ENCODE measurements at places on chromosomes 7 and 10.

GRCh38 chr10:60130130-60130579 lies 223.8 kb upstream of the CCDC6 start:
- DNase-seq: no peak

DNA sequence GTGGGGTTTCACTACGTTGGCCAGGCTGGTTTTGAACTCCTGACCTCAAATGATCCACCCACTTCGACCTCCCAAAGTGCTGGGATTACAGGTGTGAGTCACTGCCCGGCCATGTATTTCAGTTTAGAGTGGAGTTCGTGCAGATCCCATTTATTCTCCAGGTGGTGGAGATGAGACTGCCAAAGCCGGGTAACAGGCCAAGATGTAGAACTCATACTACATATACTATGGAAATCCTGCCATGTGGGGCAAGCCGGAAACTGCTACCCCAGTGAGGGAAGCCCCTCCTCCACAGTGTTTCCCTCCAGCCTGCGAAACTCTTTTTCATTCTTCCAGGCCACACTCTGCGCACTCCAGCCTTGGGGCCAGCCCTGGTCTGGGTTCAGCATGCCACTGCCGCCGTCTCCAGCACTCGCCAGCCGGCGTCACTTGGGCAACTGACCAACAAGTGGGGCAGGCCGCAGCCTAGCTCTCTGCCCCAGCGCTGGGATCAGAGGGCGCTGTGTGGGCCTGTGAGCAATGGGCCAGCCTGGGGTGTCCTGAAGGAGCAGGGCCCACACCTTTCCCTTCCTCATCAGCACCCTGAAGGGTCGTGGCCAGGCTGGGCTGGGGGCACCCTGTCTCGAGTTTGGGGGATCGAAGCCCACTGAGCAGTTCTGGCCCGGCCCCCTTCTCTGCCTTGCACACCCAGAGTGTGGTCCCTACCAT lies 122.0 kb downstream of the TRRAP start:
- no peak for DNase-seq

- DNase-seq: no peak
Observed at GRCh38 chr7:84912993-84913635, 273.7 kb downstream of the SEMA3D start.

DNA sequence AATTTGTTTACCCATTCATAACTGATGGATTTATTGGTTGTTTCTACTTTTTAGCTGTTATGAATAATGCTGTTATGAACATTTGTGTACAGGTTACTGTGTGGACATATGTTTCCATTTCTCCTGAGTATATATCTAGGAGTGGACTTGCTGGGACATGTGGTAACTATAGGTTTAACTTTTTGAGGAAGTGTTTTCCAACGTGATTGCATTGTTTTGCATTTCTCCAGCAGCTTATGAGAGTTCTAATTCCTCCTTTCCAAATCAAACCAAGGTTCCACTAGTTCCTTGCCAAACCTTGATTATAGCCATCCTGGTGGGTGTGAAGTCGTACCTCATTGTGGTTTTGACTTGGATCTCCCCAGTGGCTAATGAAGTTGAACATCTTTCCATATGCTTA lies 2.6 kb upstream of the PRF1 start:
- DNase-seq: no peak

DNA sequence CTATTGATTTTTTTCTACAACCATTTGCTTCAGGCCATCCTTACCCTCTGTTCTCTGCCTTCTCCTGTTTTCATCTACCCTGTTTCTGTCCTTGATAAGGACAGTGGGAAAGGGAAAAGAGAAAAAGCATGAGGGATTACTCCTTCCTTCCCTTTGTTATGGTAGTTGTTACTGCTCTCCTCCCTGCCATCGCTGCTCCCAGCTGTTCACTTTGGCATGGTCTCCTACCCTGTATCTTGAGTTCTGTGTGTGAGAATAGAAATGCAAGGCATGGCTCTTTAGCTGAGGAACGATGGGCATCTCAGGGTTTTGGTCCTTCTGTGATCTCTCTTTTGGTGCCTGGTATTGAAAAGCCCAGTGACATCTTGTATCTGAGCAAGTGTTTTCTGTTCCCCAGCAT lies 6.4 kb downstream of the CCSER2 start:
- DNase-seq: no peak

- no peak for DNase-seq
Observed at GRCh38 chr7:1418505-1419309, 40.6 kb downstream of the MICALL2 start.

DNA sequence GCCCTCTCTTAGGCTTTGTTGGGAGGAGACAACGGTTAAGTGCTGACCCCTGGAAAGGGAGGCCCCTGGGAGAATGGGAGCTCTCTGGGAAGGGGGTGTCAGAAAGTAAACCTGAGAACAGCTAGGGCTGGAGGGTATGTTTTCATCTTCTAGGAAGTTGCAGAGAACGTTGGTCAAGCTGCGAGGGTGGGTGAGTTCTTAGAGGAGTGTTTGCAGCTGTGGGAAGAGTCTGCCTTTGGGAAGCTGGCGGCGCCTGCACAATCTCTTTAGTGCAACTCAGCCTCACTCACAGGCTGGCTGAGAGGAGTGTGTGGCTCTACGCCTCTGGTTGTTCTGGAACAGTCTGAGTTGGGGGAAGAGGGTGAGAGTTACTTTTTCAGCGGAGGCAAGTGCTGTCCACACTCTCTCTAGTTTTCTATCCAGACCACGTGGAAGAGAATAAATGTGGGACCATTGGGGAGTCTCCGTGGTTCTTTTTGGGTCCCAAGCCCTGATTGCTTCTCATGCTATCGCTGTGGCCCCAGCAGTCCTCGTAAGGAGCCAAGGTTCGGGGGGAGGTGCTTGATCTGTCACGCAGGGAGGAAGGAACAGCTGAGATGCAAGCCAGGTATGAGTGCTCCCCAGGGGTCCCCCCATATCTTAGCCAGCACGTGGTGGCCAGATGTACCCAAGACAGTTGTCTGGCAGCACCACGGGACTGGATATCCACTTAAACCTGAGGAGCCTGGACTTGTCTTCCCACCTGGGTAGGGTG lies 237.2 kb downstream of the BUB3 start:
- no peak for DNase-seq

GRCh38 chr7:29783671-29784070 lies 22.6 kb upstream of the WIPF3 start:
- no peak for DNase-seq

DNA sequence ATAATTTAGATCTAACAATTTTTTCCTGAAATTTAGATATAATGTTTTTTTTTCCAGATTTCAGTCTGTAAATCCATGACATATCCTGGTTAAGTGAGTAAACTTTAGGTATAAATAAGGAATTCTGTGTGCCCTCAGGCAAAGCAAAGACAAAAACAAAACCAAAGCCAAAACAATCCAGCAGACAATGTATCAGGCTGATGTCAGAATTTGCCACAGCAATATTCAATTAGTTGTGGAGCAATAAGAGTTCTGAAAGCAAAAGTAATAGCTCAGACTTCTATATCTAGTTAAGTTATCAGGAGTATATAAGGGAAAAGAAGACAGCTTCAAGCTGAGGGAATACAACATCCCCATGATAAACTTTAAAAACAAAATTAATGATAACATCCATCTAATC lies 82.0 kb downstream of the MKX start:
- DNase-seq: no peak

DNA sequence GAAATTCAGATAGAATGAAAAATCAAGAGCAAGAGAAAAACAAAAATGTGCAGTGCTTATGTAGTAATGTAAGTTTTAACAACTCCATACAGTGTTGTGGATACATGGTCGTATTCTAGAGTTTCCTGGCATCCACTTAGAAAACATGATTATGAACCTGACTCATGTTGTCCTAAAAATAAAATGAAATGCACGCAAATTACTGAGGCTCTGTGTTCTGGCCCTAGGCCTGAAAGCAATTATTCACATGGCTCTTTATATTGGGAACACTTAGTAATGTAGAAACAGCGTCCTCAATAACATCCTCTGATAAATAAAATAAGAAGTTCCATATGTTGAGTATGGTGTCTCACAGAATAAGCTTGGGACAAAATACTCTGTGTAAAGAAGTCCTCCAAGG lies 200.2 kb upstream of the SEMA3E start:
- DNase-seq: no peak

- no peak for DNase-seq
Observed at GRCh38 chr7:1977876-1978441, 254.8 kb downstream of the MAD1L1 start.

DNA sequence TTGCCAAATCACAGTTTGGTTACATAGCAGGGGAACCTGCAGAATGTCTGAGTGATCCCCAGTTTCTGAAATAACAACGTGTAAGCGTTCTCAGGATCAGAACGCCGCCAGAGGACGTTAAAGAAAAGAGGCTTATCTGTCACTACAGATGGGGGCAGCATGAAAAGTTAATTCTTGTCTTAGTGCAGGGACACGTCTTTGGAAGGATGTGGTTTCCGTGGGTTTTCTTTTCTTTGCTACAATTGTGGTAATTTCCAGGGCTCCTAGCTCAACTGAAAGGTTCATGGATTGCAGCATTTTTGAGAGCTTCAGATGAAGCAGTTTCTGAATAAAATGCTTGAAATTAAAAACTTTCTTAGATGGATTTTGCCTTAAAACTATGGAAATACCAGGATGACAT lies 106.6 kb downstream of the PRKCQ start:
- no peak for DNase-seq

GRCh38 chr7:151240942-151241754 lies 7.3 kb downstream of the SMARCD3 start:
- no peak for DNase-seq

- DNase-seq: no peak
Observed at GRCh38 chr10:118173296-118173695, 126.6 kb upstream of the RAB11FIP2 start.

DNA sequence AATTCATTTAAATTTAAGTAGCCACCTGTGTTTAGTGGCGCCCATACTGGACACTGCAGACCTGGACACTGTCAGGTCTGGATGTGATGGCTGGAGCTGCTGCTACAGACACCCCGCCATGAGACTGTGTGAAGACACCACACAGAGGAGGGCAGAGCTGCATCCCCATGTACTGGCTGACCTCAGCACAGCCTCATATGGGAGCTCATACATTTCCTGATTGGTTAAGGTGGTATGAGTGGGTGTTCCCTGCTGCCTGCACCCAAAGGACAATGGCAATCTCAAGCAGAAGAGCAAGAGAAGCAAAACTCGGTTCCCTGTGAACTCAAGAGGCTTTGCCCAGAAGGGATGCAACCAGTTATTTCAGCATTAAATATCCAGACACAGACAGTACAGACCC lies 60.0 kb downstream of the DLG5 start:
- no peak for DNase-seq

DNA sequence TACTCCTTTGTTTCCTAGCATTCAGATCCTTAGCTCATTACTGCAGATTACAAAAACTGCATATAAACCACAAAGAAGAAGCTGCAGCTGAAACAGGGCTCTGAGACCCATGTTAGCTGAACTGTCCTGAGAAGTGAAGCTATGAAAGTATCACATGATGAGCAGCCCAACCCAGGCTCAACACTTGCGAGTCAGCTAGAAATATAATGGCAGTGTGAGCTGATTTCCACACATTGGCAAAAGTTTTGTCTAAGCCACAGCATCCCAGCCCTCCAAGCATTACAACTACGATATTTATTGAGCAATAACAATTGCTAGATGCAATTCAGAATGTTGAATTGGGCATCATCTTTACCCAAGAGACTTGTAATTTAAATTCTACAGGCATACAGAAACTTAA lies 34.5 kb upstream of the SKAP2 start:
- no peak for DNase-seq

GRCh38 chr7:44975331-44976039 lies 3.3 kb downstream of the MYO1G start:
- DNase-seq: no peak

DNA sequence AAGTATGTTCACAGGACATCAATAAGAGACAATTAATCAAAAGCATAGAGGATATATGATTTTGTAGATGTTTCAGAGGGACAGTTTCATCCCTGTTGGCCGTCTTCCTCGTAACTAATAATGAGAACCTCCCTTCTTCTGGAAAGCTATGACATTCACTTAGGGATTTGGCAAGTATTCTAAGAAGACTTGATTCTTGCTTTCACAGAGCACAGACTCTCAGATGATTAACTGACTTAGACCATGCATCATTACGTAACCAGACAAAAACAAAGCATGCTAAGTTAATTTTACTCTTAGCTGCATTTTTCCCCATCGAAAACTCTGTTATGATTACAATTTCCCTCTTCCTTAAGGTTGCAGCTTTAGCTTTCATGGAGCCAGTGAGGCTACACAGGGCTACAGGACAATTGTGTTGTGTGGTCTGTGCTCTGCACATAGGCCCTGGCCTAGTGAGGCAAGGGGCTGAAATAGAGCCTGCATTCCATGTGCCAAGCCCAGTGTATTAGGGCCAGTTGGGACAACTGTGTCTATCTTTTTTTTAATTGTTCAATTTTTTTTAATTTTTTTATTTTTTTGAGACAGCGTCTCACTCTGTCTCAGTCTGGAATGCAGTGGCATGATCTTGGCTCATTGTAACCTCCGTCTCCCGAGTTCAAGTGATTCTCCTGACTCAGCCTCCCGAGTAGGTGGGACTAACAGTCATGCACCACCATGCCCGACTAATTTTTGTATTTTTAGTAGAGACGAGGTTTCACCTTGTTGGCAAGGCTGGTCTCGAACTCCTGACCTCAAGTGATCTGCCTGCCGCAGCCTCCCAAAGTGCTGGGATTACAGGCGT lies 105.3 kb downstream of the PLXDC2 start:
- no peak for DNase-seq

GRCh38 chr10:132603851-132604533 lies 66.4 kb downstream of the INPP5A start:
- no peak for DNase-seq

DNA sequence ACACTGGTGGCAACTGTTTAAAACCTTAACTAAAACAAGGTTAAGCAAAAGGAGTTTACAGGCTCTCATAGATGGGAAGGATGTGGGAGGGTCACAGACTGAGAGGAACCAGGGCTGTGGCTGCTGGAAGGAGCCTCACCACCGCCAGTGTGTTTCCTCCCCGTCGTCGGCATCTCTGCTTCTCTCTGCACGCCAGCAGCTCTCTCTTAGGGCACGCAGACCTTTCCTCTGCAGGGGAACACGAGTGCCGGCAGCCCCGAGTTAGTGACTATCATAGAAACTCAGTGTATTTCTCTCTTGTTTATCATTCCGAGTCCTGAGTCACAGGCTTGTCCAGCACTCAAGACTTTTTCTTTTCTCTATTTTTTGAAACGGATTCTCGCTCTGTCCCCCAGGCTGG lies 8.1 kb upstream of the SH2D4B start:
- no peak for DNase-seq

DNA sequence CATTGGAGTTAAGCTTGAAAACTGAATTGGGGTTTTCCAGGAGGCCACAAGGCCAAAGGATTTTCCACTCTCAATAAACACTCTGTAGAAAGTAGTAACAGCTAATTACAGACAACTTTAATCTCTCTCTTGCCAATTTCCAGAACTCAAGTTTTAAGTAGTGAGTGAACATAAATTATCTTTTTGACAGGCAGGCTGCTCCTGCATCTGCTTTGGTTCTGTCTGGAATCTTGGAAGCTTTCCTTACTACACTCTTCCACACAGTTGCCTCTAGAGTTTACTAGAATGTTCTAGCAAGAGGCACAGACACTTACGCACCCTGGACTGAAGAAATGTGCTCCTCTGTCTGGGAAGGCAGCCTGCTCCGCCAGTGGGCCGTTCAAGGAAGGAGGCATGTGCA lies 90.5 kb upstream of the WAC start:
- no peak for DNase-seq

Data from T-helper 1 cell (primary cell).